Gastroesophageal sphincter (tissue), 4 donors: ENCODE measurements at places on chromosomes 12 and 14. TPM values are rescaled to one million over a fixed set of nuclear protein-coding genes. Genes with fewer than 3 reads are reported as not detected.

- no peak for ATAC-seq
Observed at GRCh38 chr12:33283054-33283453, 156.6 kb downstream of the SYT10 start.

Gene RAPGEF3
- 21.3 TPM for total RNA-seq

- no peak for ATAC-seq
Observed at GRCh38 chr14:86035882-86036281, 505.9 kb downstream of the FLRT2 start.

Gene SRSF5
- total RNA-seq, result 358 TPM

Gene TOMM20L
- total RNA-seq, result not detected
